ENCODE measurements at places on chromosomes 5 and 9.

DNA sequence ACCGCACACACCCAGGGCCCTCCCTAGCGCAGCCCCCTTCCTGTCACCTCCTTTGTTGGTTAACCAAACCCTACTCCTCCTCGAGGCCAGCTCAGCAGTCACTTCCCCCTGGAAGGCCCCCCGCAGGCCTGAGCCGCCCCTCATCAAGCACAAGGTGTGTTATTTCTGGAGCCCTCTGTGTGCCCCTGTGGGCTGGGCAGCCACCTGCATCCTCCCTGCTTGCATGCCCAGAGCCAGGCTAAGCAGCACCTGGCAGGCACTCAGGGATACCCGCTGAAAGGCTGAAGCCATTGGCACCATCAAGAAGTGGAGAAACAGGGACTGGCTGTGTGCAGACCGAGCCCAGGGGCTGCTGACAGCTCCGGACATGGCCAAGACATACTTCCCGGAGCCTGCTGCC is 121.8 kb downstream of the ZNF354C start:
- no peak overlapping the region for H3K4me3 ChIP-seq
- no peaks in the 10 kb centered on the region for H3K36me3 ChIP-seq
- DNase-seq, result no peak
- no peaks in the 10 kb centered on the region for H3K4me1 ChIP-seq

DNA sequence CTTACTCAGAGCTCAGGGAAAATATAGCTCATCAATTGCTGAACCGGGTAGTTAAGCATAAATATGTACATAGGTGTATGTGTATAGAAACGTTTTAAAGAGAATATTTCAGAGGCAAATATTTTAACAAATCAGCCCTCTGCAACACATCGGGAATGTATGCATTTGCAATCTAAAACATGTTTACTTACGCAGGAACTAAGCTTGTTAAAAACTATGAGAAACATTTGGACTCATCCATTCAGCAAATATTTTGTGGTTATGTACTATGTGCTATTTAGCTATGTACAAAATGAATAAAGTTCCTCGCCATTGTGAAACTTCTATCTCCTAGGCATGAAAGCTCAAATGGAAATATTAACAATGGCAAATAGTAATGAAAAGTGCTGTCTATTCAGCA is 469.9 kb downstream of the ARHGEF28 start:
- H3K4me1 ChIP-seq, result no peaks in the 10 kb centered on the region
- H3K27me3 ChIP-seq, result no peaks in the 10 kb centered on the region
- H3K4me3 ChIP-seq, result no peak overlapping the region
- H3K27ac ChIP-seq, result no peak overlapping the region
- H3K36me3 ChIP-seq, result no peaks in the 10 kb centered on the region

- peaks cover 15% of the 10 kb centered on the region for H3K4me1 ChIP-seq
- peaks cover 3% of the 10 kb centered on the region for H3K27me3 ChIP-seq
- H3K4me3 ChIP-seq, result no peak overlapping the region
- no peaks in the 10 kb centered on the region for H3K36me3 ChIP-seq
- H3K27ac ChIP-seq, result no peak overlapping the region
Measured at GRCh38 chr5:10533226-10533625, 30.6 kb upstream of the ANKRD33B start.

GRCh38 chr9:132880324-132880661 is 1.6 kb downstream of the SPACA9 start:
- H3K36me3 ChIP-seq, result no peaks in the 10 kb centered on the region
- no peak overlapping the region for H3K27ac ChIP-seq
- peaks cover 5% of the 10 kb centered on the region for H3K4me1 ChIP-seq
- H3K4me3 ChIP-seq, result no peak overlapping the region
- no peak for DNase-seq
- H3K27me3 ChIP-seq, result no peaks in the 10 kb centered on the region
